HL-60 (cell line): ENCODE measurements at places on chromosomes 3 and 15.

DNA sequence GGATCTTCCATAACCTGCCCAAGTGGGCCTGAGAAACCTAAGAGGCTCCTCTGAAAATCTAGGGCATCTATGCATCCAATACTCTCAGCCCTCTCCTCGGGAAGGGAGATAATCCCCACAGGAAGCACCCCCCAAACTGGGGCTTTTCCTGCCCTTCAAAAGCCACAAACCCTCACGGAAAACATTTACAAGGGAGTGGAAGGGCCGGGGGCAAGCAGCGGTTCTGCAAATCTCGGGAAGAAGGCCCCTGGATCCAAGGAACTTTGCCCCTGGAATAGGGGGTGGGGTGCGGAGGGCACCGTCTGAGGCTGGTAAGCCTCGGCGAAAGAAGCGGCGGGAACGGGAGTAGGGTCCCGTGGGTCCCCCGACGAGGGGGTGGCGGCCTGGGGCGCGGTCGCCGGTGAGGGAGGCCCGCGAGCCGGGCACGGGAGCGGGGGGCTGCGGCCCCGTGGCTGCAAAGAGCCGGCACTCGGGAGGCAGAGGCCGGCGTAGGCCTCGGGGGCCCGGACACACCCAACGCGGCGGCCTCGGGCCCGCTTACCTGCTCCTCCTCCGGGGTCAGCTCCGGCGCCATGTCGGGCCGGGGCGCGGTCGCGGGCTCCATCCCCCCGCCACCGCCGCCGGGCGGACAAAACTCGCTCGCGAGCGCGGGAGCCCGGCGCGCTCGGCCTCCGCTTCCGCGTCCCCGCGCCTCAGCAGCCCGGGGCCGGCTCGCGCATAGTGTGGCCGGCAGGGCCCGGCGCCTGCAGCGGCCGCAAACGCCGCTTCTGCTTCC, 755 bp downstream of the PTPN9 start:
- DNase-seq, result peak; percentile 47

DNA sequence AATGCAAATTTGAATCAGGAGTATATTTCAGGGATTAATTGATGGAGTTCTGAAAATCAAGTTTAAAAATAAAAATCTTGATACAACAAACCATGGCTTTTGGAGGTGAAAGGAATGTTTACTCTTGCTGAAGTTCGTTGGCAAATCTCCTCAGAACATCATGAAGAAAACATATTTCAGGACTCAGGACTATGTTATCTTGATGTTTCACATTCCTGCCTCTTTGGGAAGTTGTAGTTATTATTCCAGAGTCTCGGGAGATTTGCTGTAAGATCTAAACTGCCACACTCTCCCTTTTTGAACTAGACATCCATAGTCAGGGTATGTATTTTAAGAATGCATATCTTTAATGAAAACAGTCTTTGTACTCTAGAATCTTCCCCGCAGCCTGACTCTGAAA, 271.2 kb downstream of the RBMS3 start:
- no peak for DNase-seq

- no peak for DNase-seq
These were observed 37.2 kb upstream of the SLCO2A1 start for GRCh38 chr3:134066651-134067530.

GRCh38 chr15:63450884-63451225, 53.5 kb upstream of the USP3 start:
- no peak for DNase-seq

DNA sequence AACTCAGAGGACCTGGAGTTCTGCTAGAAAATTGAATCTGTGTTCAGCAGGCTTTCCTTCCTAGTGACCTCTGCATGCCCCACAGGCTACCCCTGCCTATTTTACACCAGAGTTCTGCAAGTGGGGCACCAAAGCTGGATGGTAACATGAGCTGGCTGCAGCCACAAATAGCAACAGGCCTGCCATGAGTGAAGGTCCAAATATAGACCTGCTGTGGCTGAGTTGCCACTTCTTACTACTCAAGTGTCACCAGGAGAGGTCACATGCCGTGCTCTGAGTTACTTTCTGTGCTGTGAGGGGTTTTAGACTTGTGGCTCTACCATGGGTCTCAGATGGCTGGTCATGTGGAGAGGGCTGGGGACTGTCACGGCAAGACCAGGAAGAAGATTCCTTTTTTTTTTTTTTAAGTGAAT, at the start of gene FSD2:
TSS of gene FSD2 (minus strand) at position 76 of the 413 bp plus-strand sequence. CDS start 18,679 bp downstream, outside the sequence.
- DNase-seq, result no peak

GRCh38 chr15:48865370-48866079, 12.4 kb upstream of the EID1 start:
- no peak for DNase-seq

DNA sequence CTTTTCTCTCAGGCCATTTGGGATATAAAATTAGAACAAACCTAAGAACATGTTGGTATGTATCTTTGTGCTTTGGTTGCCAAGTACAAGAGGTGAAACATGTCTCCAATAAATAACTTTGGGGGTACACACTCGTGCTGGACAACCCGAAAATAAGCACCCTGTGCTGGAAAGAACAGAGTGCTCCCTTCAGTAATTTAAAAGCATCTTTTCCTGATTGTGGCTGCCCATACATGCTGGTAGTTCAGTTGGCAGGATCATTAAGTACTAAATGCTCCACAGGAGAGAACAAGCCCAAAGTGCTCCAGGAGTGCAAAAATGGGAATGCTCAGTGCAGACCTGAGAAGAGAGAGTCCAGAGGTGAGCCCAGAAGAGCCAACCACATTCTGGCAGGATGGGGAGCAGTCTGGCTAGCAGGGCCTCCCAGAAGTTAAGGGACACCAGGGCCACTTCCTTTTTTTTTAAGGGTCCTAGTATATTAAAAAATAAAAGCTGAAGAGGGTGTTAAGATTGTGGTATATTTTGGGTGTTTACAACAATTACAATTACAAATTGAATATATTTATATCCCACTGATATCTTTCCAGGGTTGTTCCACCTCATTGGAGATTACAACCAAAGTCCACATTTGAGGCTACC, 48.6 kb upstream of the SSR3 start:
- DNase-seq, result no peak

DNA sequence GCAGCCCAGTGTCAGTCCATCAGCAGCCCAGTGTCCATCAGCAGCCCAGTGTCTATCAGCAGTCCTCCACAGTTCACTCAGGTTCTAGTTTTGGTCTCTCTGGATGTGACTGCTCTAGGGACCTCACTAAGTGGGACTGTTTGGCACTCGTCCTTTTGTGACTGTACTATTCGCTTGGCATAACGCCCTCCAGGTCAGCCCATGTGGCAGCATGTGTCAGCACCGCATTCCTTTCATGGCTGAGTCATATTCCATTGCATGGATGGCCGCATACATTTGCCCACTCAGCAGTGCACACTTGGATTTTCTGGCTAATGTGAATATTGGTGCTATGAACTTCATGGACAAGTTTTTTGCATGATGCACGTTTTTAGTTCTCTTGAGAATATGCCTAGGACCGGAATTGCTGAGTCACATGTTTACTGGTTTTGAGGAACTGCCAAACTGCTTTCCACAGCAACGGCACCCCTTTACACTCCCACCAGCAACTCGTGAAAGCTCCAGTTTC, 16.4 kb downstream of the CHST13 start:
- peak; percentile 85 for DNase-seq

DNA sequence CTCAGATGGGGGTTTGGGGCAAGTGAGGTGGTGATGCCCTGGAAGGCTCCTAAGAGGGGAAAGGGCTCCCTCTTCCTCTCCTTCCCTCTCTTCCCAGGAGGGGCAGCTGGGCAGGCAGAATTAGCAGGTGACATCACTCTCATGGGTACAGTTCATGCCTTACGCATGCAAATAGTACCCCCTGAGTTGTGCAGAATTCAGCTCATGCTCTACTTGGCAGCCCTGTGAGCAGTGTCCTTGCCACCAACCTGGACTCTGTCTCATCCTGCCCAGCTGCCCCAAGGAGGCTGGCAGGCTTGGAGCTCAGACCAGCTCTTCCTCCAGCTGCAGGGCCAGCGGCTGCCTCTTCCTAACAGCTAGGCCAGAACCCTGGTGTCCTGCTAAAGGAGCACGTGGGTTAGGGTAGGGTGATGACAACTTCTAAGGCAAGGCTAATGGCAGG, 3.3 kb downstream of the CHAC1 start:
- DNase-seq, result no peak

GRCh38 chr3:51998774-51999173, 3.1 kb upstream of the RPL29 start:
- no peak for DNase-seq

GRCh38 chr15:79101866-79102581, 11.4 kb upstream of the RASGRF1 start:
- DNase-seq, result no peak

- no peak for DNase-seq
These were observed 206.1 kb upstream of the UBE2E2 start for GRCh38 chr3:22996920-22997571.

GRCh38 chr3:21390856-21391255, 360.2 kb downstream of the ZNF385D start:
- DNase-seq, result no peak

DNA sequence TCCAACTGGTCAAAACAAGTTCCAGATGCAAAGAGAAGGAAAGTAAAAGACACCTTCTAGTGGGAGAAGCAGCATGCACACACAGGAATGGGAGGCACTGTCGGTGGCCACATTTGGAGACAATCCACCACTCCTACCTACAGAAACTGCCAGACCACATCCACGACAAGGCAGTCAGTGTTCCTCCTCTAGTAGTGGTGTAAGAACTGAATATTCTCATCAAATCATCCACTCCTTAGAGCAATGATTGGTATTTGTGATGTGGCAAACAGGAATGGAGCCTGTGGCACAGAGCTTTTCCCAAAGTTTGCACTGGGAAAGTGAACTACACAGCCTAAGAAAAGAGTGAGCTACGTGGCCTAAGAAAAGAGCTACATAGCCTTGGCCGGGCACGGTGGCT, 5.1 kb upstream of the SPINT1 start:
- no peak for DNase-seq

DNA sequence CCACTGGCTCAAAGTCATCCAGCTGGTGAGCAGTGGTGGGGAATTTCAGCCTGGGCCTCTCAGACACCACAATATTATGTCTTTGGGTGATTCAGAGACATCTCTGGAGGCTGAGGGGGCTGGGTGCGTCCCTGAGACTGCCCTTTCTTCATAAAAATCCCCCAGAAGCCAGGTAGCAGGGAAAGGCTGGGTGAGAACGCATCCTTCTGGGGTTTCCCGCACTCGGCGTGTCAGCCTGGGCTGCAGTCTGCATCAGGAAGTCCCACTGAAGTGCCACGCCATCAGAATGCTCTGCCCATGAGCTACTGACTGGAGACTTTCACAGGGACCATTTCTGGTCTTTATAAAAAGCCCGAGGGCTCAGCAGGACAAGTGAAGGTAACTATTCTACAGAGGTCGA, 148.8 kb upstream of the SLC6A11 start:
- no peak for DNase-seq

GRCh38 chr15:51776952-51777569, 25.7 kb downstream of the TMOD2 start:
- peak; percentile 80 for DNase-seq

DNA sequence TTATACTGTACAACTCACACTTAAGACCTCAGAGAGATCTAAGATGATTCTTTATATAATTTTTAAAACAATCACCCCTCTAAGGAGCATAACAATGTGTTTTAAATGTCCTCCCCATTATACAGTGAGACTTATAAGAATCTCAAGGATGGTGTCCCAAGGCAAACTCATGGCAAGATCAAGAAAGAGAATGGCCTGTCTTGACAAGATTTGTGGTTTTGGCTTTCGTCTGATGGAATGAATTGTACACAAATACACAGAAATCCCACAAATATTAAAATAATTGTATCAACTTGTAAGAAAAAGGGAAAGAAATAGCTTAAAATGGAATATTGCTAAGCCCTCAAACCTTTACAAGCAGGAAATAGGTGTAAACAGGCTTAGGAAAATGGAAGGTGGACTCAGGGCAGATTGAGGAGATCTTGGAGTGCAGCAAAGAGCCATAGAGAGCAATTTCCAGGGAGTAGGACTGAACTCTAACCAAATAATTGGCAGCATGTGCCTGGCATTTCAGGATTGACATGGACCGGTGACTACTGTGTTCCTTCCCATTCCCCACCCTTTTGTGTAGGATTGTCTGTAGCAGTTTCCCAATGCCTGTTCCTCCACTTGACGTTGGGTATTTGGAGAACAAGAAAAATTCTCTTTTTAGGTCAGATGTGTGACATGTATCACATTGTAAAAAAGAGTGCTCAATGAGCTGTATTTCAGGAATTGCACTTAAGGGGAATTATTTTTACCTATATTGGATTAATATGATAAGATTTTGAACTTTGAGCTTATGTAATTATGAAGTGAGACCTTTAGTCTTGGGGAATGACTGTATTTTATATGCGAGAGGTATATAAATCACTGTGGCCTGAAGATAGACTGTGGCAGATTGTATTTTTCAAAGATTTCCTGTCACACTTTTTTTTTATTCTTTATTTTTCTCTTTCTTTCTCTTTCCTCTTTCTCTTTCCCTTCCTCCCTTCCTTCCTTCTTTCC, 317.8 kb upstream of the SLITRK3 start:
- no peak for DNase-seq

DNA sequence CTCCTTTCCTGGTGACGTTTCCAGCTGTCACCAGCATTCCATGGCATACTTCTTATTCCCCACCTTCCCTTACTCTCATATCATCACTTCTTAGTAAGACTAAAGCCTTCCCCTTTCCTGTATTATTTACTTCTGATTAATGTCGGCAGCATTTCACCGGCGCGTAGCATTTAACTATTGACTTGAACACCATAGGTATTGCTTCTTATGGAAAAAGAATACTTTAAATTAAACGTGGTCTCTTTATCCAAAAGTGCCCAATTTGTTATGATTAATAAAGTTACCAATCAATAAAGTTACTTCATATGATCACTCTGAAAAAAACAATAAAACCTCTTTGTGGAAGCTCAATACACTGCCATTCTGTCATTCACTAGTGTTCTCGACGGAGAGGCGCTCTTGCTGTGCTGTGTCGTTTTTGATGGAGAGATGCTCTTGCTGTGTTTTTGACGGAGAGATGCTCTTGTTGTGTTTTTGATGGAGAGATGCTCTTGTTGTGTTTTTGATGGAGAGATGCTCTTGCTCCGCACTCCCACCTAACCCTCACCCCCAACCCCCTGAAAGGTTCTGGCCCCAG, 165.0 kb downstream of the XXYLT1 start:
- DNase-seq, result no peak

DNA sequence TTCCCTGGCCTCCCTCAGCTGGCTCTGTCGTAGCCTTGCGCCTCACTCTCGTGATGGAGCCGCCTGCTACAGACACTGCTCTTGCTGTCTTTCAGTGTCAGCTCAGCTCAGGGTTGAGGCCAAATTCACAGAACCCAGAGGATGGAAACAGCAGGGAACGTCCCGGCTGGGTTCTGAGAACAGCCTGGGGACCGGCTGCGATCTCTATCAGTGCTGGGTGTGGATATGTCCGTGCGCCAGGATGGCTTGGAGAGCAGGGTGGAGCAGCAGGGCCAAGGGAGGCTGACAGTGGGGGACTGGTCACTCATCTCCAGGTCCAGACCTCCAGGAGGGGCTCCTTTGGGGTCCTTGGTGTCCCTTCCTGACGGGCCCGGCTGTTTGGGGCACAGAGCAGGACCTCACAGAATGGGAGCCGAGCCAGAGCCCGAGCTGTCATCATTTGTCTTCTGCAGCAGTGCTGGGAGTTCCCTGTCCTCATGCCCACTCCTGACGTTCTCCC, 18.4 kb downstream of the KLF15 start:
- DNase-seq, result no peak
